SW 1271 (cell line): ENCODE measurements at places on chromosomes 11 and 22.

- DNase-seq, result no peak
Observed at GRCh38 chr11:9530901-9531625, 42.4 kb upstream of the WEE1 start.

DNA sequence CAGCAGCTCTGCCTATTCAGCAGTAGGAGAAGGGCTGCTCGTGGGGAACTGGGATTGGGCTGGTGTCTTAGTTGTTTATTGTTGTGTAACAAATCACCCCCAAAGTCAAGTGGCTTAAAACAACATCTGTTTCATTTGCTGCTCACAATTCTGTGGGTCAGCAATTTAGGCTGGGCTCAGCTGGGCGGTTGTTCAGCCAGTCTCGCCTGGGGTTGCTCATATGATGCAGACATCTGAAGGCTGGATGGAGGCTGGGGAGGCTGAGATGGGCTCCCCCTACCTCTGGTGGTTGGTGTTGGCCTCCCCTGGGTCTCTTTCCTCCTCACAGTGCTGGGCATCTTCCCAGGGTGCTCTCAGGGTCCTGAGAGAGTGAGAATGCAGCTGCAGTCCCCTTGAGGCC is 43.3 kb upstream of the PARVG start:
- no peak for DNase-seq

DNA sequence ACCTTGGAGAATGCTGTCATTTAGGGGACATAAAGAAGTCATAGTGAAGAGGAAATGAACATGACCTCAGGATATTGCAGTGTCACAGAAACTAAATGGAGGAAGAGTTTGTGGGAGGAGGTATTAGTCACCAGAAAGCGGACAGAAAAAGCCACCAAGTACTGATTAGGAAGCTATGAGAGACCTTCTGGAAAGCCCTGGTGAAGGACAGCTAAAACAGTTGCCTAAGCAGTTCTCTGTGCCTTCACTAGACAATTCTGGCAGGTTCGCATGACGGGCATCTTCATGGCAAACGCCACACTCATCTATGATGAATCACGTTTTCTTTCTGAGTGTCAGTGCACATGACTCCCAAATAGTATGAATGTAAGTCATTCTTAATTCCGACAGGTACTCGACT is 325.8 kb downstream of the C11orf87 start:
- no peak for DNase-seq

- DNase-seq, result no peak
Observed at GRCh38 chr11:17774232-17775034, 39.9 kb downstream of the KCNC1 start.

DNA sequence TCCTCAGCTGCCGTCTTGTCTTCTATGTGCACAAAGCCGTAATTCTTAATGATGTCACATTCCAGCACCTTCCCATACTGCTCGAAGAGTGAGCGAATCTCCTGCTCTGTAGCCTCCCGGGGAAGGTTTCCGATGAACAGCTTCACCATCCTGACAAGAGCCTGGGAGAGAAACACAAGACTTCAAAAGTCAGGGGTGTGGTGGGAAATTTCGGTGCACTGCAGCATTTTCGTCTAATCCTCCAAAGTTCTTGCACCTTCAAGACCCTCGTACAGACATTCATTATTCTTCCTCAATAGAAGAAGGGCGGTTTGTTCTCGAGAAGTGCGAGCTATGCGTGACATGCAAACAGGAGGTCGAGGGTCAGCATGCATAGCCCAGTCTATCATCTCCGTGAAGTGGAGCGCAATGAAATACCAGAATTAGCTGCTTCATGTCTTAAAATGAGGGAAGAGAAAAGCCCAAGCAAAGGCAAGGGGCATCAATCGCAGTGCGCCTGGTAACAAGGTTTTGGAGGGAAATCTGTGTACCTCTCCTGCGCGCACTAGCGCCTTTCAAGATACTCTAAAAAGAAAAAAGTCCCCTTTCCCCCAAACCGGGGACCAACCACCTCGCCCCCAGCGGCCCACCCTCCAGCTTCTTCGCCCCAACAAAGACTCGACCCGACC is 622 bp downstream of the RBM4B start:
- DNase-seq, result peak; percentile 47

DNA sequence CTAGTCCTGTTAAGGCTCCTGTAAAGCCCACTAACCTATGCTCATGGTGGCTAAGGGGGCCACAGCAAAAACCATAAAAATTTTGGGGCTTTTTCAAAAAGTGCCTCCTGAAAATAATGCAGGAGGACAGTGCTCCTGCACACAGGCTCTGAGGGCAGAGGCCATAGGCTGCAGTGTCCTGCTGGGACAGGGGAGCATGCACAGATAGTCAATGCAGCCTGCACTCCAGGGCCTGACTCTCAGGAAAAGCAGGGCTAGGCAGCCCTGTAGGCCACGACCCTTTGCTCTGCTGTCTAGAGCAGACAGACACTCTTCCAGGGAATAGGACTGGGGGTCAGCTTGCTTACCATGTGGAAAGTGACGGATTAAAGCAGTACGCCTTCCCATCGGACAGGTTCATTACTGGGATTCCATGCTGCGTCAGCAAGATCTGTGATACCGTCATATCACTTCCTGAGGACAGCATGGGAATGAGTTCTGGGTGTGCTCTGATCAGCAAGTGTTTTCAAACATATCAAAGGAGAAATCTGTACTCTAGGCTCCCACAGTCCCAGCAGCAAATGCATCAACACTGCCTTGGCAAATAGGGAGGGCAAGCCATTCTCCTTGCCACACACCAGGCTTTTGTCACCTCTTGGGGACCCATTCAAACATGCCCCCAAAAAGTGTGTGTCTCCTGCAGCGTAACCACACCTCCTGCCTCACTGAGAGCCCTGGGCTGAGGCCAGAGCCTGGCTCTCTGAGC is 64.1 kb upstream of the CLTCL1 start:
- no peak for DNase-seq

DNA sequence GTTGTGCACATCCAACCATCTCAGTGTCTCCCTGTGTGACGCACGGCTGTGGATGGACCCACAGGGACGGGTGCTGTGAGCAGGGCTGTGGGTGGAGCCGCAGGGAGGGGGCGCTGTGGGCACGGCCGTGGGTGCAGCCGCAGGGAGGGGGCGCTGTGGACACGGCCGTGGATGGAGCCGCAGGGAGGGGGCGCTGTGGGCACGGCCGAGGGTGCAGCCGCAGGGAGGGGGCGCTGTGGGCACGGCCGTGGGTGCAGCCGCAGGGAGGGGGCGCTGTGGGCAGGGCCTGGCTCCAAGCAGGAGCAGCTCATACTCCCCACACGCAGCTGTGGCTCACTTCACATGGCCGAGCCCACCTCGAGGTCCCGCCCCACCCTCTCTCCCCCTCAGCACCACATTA is 6.0 kb upstream of the MAPK11 start:
- DNase-seq, result no peak

GRCh38 chr11:1656670-1657069 is 27.1 kb downstream of the KRTAP5-5 start:
- DNase-seq, result no peak

DNA sequence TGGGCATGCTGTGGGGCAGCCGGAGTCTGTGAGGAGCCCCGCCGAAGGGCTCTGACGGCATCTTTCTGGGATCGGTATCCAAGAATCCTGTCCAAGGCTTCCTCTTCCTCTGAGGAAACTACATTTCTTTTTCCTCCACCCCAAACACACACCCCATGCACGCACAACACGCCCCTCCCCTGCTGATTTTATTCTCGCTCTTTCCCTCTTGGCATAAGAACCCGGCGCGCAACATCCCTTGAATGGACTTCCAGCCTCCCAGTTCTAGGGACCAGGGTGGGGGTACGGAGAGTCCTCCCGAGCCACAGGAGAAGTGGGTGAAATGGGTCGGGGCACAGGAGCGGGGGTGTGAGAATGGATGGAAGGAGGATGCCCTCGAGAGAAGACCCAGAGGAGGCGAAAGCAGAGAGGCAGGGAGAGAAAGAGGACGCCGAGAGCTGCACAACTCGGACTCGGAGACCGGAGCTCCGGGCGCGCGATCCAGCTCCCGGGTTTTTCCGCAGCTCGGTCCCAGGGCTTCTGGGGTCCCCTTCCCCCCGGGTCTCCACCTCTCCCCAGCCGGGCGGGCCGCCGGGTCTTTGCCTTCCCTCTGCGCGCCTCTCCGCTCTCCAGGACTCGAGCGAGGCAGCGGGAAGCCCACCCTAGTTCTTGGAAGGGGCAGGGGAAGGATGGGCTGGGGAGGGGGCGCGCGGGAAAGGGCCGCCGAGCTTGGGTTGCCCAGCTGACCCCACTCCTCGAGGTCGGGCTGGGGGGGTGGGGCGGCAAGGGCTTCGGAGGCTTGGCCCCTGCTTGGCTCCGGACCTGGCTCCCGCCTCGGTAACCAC is 1.5 kb upstream of the LARGE1 start:
- DNase-seq, result no peak

DNA sequence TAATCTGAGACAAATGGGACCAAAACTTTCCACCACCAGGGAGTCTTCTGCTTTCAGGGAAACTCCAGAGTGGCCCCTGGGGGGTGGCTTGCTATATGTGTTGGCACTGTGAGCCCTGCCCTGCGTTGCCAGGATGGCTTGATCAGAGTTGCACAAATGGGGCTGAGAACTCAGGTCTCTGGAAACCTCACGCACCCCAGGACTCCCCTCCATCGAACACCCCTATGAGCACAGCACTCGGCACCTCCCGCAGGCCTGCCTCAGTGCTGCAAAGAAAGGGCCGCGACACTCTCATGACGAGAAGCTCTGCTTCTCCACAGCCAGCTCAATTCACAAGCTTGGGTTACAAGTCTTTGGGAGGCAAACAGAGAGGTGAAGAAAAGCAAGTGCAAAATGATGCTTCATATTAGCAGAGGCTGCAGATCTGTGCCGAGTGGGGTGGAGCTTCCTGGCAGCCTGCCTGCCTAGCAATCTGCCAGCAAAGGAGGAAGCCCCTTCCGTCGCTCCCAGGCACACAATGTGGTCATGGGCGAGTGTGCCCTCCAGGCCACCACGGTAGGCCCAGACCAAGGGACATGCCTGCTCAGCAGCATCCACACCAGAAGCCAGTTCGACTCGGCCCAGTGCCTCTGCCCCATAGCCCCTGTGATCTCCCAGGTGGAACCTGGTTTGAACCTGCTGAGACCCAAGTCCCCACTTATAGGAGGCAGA is 55.7 kb downstream of the MYH9 start:
- DNase-seq, result peak; percentile 58

- no peak for DNase-seq
Observed at GRCh38 chr22:22397875-22398524, 110.5 kb downstream of the ZNF280B start.

DNA sequence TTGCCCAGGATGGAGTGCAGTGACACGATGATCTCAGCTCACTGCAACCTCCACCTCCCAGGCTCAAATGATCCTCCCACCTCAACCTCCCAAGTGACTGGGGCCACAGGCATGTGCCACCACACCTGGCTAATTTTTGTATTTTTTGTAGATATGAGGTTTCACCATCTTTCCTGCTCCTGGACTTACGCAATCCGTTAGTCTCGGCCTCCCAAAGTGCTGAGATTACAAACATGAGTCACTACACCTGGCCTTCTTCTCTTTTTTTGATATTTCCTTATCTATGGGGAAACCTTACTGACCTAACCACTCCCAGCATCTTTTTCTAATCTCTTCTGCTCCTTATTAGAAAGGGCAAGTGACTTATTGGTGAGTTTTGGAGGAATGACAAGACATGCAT is 121.7 kb upstream of the CHORDC1 start:
- no peak for DNase-seq

- no peak for DNase-seq
Observed at GRCh38 chr22:33083212-33083611, 25.0 kb upstream of the SYN3 start.

DNA sequence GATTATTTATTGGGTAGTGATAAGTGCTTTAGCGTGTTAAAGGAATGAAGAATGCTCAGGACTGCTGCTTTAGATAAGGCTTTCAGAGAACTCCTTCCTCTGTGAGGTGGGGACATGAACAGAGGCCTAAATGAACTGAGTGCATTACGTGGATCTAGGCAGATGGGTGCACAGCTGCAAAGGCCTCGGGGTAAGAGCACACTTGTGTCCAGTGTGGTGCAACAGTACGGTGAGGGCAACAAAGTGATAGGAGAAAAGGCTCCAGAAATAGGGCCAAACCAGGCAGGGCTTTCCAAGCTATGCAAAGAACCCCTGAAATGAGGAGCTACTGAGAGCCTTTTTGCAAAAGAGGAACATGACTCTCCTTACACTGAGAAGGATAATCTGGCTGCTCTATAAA is 45.3 kb upstream of the ARHGAP32 start:
- DNase-seq, result no peak

GRCh38 chr22:50731811-50732624 is 6.0 kb upstream of the ACR start:
- no peak for DNase-seq

GRCh38 chr11:8049084-8049483 is 31.9 kb upstream of the TUB start:
- DNase-seq, result no peak

- no peak for DNase-seq
Observed at GRCh38 chr11:20415432-20415831, 27.9 kb downstream of the PRMT3 start.

DNA sequence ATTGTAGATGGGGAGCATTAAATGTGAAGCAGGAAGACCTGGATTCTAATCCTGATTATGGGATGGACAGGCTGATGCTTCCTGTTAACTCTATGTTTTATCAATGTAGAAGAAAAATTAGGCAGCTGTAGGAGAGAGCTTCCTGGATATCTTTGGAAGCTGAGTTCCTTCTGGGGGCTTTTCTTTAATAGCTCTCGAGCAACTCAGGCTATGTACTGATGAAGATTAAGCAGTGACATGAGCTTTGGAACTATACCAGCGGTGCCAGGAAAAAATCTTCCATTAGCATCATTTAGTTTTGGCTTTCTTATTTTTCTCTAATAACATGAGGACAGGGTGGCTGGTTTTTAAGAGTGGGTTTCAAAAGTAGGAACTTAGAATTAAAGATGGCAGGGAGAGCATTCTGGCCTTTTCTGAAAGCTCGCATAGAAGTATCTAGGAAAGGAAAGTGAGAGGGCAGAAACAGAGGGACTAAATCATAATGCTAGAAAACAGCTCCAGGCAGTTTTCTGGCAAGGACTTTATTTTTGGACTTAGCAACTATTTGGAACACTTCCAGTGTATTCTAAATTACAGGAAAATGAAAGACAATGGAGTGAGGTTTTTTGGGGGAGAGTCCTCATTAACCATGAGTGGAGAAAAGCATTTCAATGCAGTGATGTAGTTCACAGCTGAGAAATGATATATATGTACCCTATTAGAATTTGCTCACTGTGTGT is 69.2 kb upstream of the RRM1 start:
- DNase-seq, result no peak

GRCh38 chr11:78080818-78081495 is 1.3 kb upstream of the NDUFC2 start:
- DNase-seq, result no peak

- DNase-seq, result no peak
Observed at GRCh38 chr11:34284156-34284555, 73.7 kb downstream of the ABTB2 start.

GRCh38 chr11:92580908-92581307 is 356.3 kb downstream of the FAT3 start:
- no peak for DNase-seq

- no peak for DNase-seq
Observed at GRCh38 chr11:64078284-64078683, 42.6 kb downstream of the FLRT1 start.

GRCh38 chr11:9601876-9602199 is 28.4 kb downstream of the WEE1 start:
- DNase-seq, result no peak

GRCh38 chr22:19641254-19641982 is 72.9 kb upstream of the SEPTIN5 start:
- no peak for DNase-seq
